ENCODE measurements at places on chromosomes 12 and 14.

DNA sequence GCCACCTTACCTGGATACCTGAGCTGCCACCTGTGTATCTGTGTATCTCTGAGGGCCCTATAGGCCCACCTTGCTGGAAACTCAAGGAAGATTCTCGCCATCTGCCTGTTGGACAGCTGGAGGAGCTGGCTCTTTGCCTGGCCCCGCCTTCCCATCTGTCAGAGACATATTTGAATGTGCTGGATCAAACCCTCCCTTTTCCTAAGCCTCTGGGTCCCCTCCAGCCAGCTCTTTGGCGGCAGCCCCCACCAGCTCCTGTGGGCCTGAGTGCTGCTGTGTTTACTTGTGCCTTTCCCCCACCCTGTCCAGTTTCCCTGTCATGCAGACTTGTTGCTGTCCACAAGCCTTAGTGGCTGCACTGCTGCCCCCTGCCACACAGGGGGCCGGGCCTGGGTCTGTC lies 55.9 kb upstream of the SRSF5 start:
- no peak for DNase-seq

- DNase-seq = no peak
Measured at GRCh38 chr12:100820314-100820713, 25.7 kb downstream of the ANO4 start.

GRCh38 chr14:99147366-99147740 lies 124.6 kb downstream of the BCL11B start:
- no peak for DNase-seq

GRCh38 chr14:70332015-70332414 lies 27.5 kb downstream of the COX16 start:
- DNase-seq = no peak
